Germinal center (tissue), 1 donor: ENCODE measurements at places on chromosomes 3 and 15.

DNA sequence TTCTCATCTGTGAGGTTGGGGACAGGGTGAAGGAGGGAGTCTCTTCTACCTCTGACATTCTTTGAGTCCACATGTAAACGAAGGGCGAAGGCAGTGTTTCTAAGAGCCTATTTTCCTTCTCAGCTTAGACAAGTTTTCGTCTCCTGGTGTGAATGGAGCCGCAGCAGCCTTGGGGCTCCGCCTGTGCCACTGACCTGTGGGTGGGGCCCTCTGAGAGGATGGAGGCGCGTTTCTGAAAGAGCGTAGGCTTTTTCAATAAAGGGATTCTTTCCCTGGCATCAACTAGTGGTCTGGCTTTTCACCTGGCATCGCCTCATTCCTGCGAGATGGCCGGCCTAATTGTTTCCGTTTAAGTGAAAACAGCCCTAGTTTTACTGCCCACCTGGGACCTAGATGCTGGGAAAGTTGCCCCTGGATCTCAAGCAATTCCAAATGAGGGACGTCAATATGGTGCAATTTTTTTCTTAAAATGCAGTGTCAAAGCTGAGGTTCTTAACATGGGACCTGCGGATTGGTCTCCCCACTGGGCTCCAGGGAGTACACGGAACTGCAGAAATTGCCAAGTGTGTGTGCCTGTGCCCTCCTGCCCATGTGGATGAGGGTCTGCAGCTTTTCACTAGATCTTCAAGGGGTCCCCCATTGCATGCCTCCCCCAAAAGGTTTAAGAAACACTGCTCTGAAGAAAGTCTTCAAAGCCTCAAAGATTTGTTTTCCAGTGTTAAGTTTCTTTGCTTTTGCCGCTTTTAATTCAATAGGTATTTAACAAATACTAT lies 958 bp downstream of the GLDN start:
- DNase-seq: no peak

DNA sequence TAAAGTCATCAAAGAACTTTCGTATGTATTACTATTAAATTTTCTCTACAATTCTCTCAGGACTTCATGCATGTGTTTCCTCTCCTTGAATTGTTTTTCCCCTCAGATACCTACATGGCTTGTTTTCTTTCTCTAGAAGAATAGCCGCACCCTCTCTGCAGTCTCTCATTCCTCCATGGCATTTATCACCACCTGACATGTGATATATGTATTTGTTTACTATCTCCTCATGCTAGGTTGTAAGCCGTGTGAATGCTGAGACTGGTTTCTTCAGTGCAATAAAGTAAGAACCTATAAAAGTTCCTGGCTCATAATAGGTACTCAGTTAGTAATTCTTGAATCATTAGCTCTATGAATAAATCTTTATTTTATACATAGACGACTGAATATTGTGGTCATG lies 149.2 kb downstream of the CNTN4 start:
- no peak for DNase-seq

DNA sequence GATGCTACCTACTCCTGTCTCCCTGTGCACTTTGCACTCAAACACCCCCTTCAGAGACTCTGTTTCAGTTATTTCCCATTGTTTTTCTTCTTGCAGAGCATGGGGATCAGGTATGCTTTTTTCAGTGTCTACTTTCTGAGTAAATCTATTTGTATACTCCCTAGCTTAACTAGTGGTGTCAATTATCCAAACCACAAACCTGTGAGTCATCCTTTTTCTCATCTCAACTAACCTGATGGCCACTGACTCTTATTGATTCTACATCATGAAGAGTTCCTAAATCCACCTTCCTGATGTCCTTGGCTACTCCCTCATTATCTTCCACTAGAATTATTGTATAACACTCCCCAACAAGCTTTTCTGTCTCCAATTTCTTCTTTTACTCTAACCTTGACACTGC lies 68.0 kb downstream of the DIPK2A start:
- no peak for DNase-seq

DNA sequence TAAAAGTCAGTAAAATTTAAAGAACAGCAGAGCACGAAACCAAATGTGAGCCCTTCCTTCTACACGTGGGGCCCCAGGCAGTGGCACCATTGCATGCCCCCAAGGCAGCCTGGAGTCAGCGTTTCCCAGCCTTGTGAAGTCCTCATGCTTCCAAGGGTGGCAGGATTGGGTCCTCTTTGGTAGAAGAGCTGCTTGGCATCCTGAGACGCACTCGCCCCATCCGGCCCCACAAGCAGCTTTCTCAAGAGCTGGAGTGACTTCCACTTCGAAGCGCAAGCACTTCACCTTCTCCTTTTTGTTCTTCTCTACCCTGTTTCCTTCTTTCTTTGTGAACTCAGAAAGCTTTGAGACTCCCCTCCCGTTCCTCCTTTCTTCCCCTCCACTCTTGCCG lies 34.7 kb downstream of the ZNF710 start:
- DNase-seq: no peak

DNA sequence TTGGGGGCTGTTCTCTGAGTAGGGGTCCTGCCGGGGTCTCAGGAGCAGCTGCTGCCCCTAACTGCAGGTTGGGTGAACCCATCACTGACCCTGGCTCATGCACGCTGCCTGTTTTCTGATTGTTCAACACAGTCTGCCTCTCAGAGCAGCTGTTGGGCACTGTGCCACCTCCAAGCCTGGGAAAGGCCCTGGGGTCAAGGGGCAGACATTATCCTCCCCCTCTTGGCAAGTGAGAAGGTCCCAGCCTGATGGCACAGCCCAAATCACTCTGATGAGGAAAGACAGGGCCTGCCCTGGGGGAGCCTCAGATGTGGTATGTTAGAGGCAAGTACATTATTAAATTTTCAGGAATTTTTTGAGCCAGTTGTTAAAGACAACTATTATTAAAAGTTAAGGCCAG lies 14.1 kb upstream of the GNAT1 start:
- no peak for DNase-seq

- no peak for DNase-seq
These were observed 92.0 kb upstream of the RNU6-1 start for GRCh38 chr15:67931861-67932260.

- no peak for DNase-seq
These were observed 85.6 kb downstream of the CPN2 start for GRCh38 chr3:194265505-194265892.

- DNase-seq: no peak
These were observed 199.8 kb downstream of the STT3B start for GRCh38 chr3:31732548-31732947.

- DNase-seq: no peak
These were observed 118.0 kb upstream of the DPH6 start for GRCh38 chr15:35663956-35664355.

DNA sequence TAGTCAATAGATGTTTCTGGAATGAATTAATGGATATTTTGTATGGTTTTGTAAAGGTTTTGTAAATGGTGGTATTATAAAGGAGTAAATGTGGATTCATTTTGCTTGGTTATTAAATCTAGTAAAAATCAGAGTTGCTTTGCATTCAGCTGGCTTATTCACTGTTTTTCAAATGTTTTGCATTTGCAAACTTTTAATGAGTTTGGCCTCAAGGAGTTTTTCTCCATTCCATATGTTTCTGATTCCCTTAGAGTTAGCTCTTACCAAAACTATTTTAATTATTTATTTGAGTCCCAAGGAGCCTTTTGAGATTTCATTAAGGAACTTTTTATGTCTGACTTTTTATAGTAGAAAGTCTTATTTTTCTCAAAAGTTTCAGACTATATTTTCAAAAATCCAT lies 992.2 kb downstream of the DIPK2A start:
- no peak for DNase-seq

- no peak for DNase-seq
These were observed 58.4 kb upstream of the HRH1 start for GRCh38 chr3:11095932-11096265.

GRCh38 chr3:159947220-159947619 lies 41.4 kb upstream of the IL12A start:
- no peak for DNase-seq

- no peak for DNase-seq
These were observed 47.2 kb upstream of the UBE3A start for GRCh38 chr15:25486051-25486450.

DNA sequence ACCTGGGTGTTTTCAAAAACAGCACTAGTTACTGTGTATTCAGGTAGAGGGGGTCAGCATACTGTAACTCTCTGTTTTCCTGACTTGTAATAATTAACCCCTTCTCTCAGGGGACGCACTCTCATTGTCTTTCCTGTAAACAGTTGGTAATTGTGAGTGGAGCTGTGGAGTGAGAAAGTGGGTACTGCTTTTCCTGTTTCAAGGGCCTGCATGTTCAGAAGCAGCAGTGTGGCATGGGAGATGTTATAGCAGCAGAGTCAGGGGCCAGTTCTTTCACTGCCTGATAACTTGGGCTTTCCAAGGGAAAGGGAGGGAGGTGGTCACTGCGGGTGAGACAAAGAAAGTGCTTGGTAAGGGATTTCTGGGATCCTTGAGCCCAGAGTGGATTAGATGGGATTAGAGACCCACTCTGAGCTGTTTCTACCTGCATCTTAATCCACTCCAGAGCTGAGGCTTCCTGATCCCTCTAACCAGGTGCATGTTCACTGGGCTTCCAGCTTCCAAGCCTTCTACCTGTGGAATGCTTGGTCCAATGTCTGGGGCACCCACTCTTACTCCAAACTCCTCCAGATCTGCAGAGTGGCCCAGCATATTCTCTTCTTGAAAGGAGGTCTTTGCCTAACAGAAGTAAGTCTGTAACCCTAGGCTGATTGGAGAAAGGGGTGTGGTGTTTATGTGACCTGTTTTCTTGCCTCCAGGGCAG lies 105.2 kb downstream of the RPLP1 start:
- no peak for DNase-seq

DNA sequence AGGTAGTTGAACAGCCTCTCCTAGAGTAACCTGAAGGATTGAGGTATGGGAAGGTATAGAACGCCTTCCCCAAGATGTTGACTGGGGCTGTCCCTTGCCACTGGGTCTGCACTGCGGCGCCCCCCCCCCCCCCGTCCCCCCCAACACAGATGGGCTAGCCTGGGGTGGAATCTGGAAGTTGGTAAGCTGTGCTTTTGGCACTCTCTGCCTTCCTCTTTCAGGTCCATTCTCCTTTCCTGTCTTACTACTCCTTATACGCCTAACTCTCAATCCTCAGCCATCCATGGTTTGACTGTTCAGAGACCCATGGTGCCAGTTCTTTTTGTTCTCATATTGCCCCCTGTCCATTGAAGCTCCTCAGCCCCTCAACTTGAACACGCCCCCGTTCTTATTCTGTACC lies 42.8 kb downstream of the MAP2K1 start:
- DNase-seq: no peak

GRCh38 chr3:15923640-15924405 lies 126.0 kb upstream of the ANKRD28 start:
- no peak for DNase-seq

DNA sequence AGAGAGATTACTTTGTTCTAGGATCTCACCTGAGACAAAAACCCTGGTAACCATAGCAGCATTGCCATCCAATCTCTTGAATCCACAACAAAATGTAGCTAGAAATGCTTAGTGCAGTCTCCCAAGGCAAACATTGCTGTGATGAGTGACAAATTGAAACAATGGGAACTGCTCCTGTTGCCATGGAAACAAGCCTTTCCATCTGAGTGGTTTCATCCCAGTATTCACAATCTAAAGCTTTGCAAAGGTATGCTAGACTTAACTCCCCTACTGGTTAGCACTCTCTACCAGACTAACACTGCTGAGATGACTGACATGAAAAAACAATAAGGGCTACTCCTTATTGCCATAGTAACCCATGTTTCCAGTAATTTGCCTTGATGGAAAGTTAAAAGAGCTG lies 172.6 kb upstream of the CNTN3 start:
- DNase-seq: no peak

DNA sequence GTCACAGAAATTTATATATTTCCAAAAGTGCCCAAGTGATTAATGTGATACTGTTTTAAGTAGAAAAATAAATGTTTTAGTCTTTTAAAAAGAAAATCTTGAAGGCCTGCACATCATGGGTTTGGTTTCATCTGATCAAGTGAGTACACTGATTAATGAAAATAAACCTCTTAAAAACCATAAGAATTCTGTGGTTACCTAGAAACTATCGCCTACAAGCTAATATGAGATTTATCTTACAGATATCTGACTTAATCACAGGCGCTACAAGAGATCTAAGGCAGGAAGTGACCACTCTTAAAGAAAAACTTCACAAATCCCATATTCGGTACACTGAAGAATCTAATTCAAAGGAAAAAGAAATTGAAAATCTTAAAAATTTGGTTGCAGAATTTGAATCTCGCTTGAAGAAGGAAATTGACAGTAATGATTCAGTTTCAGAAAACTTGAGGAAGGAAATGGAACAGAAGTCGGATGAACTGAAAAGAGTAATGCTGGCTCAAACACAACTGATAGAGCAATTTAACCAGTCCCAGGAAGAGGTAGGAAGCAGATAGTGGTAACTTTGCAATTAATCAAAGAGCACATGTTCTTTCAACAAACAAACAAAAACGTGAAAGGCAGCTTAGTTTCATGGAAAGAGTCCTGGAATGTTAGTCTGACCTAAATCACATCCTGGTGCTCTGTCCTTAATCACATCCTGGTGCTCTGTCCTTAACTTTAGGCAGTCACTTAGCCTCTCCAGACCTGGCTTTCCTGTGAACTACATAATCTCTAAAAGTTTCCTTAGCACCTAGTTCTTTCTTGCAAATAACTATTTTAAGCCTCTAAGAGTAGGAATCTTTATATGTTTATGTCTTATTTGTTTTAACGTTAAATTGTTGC lies 131.8 kb downstream of the CCNL1 start:
- DNase-seq: no peak

DNA sequence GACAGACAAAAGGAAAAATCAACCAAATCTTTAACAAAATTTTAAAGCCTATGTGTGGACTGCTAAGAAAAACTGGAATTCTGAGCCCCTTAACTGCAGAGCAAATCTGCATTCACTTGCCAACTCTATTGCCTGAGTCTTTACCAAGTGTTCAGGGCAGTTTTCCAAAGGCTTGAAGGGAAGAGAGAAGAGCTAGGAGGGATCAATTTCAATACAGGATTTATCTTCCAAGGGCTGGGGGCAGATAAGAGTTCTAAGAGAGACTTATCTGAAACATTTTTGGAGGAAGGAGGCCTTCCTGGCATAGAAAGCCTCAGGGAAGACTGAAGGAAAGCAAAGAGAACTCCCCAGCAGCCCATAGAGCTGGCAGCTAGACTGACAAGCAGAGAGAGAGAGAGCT lies 31.4 kb upstream of the LSAMP start:
- no peak for DNase-seq

- DNase-seq: no peak
These were observed 8.4 kb upstream of the HRH1 start for GRCh38 chr3:11145888-11146287.

- no peak for DNase-seq
These were observed 53.6 kb upstream of the DCLK3 start for GRCh38 chr3:36817806-36818533.

DNA sequence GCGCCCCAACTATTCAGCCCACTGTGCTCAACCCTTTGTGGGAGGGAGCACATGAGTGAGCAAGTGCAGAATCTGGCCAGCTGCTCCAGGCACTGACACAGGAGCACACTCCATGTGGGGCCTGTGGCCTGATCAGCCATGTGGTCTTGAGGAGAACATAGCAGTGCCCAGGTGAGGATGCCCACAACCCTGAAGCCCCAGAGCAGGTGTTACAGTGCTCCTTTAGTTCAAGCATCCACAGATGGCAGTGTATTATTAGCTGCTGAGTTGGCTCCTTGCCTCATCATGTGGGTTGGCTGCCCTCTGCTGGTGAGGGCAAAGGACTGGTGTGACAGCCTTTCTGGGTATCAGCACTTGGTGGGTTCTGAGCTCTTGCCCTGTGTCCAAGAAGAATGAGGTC lies 1588.2 kb downstream of the SI start:
- no peak for DNase-seq

- no peak for DNase-seq
These were observed 242.1 kb upstream of the TLE3 start for GRCh38 chr15:70339571-70340493.

- DNase-seq: no peak
These were observed 46.2 kb upstream of the SEC22A start for GRCh38 chr3:123155471-123156011.
